BJ (cell line): ENCODE measurements at places on chromosomes 1 and 21. TPM values are rescaled to one million over a fixed set of nuclear protein-coding genes. Genes with fewer than 3 reads are reported as not detected.

AMY2A gene
- polyA plus RNA-seq, result not detected in 2 replicates

OLIG1 gene
- polyA plus RNA-seq, result not detected in 2 replicates

LRRC39 gene
- 0.28 and 0.33 TPM in 2 replicates for polyA plus RNA-seq

FAM163A gene
- polyA plus RNA-seq, result not detected in 2 replicates

MTARC2 gene
- 5.7 and 6.1 TPM in 2 replicates for polyA plus RNA-seq
